ENCODE measurements at places on chromosomes 2 and 18.
A peak's percentile ranks its signal among the peaks of the same experiment; 100 is the strongest.

GRCh38 chr2:236505041-236505440 is 64.6 kb upstream of the ACKR3 start:
- no peaks in the 10 kb centered on the region for H3K36me3 ChIP-seq
- DNase-seq, result no peak
- H3K27ac ChIP-seq, result no peak overlapping the region
- peaks cover 21% of the 10 kb centered on the region for H3K27me3 ChIP-seq
- H3K4me1 ChIP-seq, result peaks cover 10% of the 10 kb centered on the region

GRCh38 chr2:8611700-8612099 is 70.2 kb upstream of the ID2 start:
- H3K36me3 ChIP-seq, result peaks cover 6% of the 10 kb centered on the region
- peaks cover 36% of the 10 kb centered on the region for H3K4me1 ChIP-seq
- DNase-seq, result no peak
- H3K4me3 ChIP-seq, result no peak overlapping the region
- no peak overlapping the region for H3K27ac ChIP-seq

- no peaks in the 10 kb centered on the region for H3K27me3 ChIP-seq
- no peak overlapping the region for H3K4me3 ChIP-seq
Measured at GRCh38 chr2:26712486-26713465, 20.3 kb downstream of the KCNK3 start.

- no peak for DNase-seq
- no peaks in the 10 kb centered on the region for H3K27me3 ChIP-seq
- H3K36me3 ChIP-seq, result no peaks in the 10 kb centered on the region
- H3K4me3 ChIP-seq, result no peak overlapping the region
Measured at GRCh38 chr2:168710754-168711467, 91.5 kb upstream of the NOSTRIN start.

- H3K4me3 ChIP-seq, result no peak overlapping the region
- no peaks in the 10 kb centered on the region for H3K36me3 ChIP-seq
- H3K4me1 ChIP-seq, result no peaks in the 10 kb centered on the region
- DNase-seq, result no peak
Measured at GRCh38 chr2:3487432-3487831, 31.9 kb downstream of the ADI1 start.

DNA sequence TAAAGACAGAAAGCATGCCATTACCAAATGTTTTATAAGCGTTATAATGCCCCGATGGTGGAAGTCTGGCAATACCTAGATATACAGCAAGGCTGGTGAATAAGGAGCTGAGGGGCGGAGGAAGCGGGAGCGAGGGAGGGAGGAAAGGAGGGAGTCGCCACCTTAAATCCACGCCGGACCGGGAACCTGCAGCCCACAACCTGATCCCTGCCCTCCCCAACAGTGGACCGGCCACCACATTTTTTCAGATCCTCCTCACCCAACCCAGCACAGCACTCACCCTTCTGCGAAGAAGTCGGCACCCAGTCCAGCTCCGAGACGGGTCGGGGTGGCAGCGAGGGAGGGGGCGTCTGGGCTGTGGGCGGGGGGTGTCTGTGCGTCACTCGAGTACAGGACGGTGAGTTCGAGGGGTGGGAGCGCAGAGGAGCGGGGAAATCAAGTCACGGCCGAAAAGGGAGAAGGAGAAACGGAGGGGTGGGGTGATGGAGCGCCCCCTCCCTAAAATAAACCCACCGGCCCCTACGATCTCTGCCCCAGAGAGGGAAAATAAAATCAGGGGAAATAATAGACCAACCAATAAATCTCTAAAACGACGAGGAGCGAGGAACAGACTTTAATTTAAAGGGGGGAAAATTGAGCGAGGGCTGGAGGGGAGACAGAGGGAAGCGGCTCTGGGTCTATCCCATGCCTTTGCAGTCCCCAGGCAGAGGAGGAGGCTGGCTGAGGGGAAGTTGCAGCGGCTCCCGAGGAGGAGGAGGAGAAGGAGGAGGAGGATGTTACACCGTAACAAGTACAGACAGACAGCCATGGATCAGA is 96.5 kb upstream of the SERTAD2 start:
- no peaks in the 10 kb centered on the region for H3K27me3 ChIP-seq
- H3K36me3 ChIP-seq, result peaks cover 3% of the 10 kb centered on the region
- peak overlapping the region; percentile 89 for H3K27ac ChIP-seq
- DNase-seq, result peak; percentile 41
- peak overlapping the region; percentile 96 for H3K4me3 ChIP-seq

DNA sequence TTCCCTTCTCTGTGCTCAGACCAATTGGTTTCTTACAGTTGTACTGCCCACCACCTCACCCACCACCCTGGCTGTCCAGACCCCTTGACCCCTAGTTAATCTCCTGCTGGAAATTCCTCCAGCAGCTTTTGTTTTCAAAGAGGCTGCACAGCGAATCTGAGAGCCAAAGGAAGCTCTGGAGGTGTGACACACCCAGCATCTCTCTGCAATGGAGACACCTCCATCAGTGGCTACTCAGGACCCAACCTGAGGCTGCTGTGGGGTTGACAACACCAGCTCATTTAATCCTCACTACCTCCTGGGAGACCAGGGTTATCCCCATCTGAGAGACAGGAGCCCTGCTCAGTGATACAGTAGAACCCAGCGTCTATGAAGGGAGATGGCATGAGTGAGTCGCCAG is 86.4 kb downstream of the BIN1 start:
- H3K27ac ChIP-seq, result no peak overlapping the region
- H3K36me3 ChIP-seq, result no peaks in the 10 kb centered on the region
- H3K27me3 ChIP-seq, result peaks cover 5% of the 10 kb centered on the region
- DNase-seq, result no peak

- no peak overlapping the region for H3K4me3 ChIP-seq
- no peaks in the 10 kb centered on the region for H3K4me1 ChIP-seq
- H3K27ac ChIP-seq, result no peak overlapping the region
- DNase-seq, result no peak
- peaks cover 1% of the 10 kb centered on the region for H3K36me3 ChIP-seq
- H3K27me3 ChIP-seq, result no peaks in the 10 kb centered on the region
Measured at GRCh38 chr2:67384123-67384822, 12.9 kb upstream of the ETAA1 start.

- peak within 1 kb of the TSS; percentile 90 for H3K4me3 ChIP-seq
- DNase-seq, result peak; percentile 85
- H3K27ac ChIP-seq, result peak within 1 kb of the TSS; percentile 85
- H3K27me3 ChIP-seq, result no peaks in the 10 kb centered on the region
- H3K36me3 ChIP-seq, result peaks cover 4% of the 10 kb centered on the region
Measured at GRCh38 chr2:159904127-159904958, 106.3 kb upstream of the CD302 start.

DNA sequence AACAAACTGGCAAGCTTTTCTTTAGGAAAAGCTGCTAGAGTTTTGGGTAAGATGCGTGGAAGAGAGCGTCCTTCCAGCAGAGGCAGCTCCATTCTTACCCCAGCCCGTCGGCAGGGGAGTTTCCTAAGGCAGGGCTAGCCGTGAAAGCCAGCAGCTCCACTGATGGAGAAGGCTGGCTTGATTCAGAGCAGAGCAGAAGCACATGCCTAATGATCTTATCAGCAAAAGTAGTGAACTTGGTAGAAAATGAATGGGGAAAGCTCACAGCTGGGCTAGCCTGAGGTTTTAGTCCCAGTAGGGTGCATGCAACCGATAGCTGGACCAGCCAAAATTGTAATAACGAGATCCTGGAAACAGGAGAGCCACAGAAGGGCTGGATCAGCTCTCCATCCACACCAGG is 20.8 kb downstream of the LAMA1 start:
- H3K27ac ChIP-seq, result no peak overlapping the region
- no peak for DNase-seq
- peaks cover 2% of the 10 kb centered on the region for H3K27me3 ChIP-seq
- no peak overlapping the region for H3K4me3 ChIP-seq

DNA sequence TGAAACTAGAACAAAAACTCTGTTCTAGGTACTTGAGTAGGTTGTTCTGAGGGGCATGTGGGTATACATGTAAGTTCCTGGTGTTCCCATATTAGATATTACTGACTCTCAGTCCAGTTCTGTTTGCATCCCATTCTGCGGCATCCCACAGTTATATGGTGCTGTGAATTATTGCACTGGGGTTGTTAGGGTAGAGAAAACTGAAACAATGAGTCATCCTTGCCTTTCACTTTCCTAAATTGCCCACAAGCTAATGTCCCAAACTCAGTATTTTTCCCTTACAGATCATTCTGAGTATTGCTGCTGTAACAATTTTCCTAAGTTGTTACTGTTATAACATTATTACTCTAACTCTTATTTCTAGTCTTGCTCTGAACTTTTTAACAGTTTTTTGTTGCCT is 3.0 kb downstream of the WDR75 start:
- H3K27ac ChIP-seq, result no peak overlapping the region
- DNase-seq, result peak; percentile 25
- H3K27me3 ChIP-seq, result no peaks in the 10 kb centered on the region

GRCh38 chr2:122378521-122378920 is 623.1 kb downstream of the TSN start:
- DNase-seq, result no peak
- H3K27me3 ChIP-seq, result no peaks in the 10 kb centered on the region
- no peak overlapping the region for H3K27ac ChIP-seq
- no peaks in the 10 kb centered on the region for H3K4me1 ChIP-seq

DNA sequence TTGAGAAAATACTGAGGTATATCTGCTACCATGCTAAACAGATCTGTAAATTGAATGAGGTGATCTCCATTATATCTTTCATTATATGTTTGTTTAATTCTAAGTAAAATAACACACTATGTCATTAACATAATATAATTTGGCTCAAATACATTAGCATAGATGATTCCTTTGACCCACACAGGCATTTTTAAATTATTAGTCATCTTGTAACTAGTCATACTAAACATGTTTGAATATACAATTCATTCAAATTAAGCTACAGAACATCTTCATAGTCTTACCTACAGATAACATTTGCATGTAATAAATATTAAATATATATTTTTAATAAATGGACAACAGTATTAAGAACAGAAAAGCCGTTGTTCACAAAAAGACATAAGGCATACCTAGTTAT is 52.7 kb upstream of the KYNU start:
- H3K27me3 ChIP-seq, result no peaks in the 10 kb centered on the region
- DNase-seq, result no peak
- no peaks in the 10 kb centered on the region for H3K4me1 ChIP-seq
- no peak overlapping the region for H3K27ac ChIP-seq
- no peak overlapping the region for H3K4me3 ChIP-seq

- DNase-seq, result no peak
- no peaks in the 10 kb centered on the region for H3K4me1 ChIP-seq
- H3K27me3 ChIP-seq, result no peaks in the 10 kb centered on the region
Measured at GRCh38 chr2:240637901-240638345, 12.6 kb downstream of the GPR35 start.

DNA sequence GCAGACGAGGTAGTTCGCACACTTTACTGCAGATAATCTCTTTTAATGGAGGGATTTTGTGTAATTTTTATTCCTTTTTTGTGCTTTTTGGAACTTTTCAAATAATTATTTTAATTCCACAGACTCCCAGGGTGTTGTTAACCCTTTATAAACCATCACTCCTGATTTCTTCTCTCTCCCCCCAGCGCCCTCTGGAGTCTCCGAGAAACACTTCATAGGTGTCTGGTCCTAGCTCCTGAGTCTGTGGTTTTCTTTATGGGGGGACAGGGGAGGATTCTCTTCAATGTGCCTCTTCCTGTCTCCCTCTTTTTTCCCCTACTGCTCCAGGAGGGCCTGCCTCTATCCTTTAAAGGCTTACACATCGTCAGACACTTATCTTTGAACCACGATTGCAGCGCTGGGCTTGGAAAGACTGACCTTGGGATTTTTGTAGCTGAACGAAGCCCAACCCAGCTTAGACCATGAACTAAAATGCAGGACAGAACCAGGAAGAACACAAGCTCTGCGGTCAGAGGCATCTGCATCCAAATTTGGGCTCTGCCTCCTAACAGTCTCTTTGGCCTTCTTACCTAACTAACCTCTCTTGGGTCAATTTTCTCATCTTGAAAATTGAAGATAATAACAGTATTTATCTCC is 7.1 kb upstream of the PKDCC start:
- no peaks in the 10 kb centered on the region for H3K36me3 ChIP-seq
- no peak for DNase-seq
- peaks cover 28% of the 10 kb centered on the region for H3K27me3 ChIP-seq

GRCh38 chr2:42944779-42945415 is 152.5 kb upstream of the HAAO start:
- H3K27me3 ChIP-seq, result no peaks in the 10 kb centered on the region
- H3K27ac ChIP-seq, result no peak overlapping the region
- peaks cover 6% of the 10 kb centered on the region for H3K4me1 ChIP-seq
- H3K4me3 ChIP-seq, result no peak overlapping the region
- DNase-seq, result no peak

DNA sequence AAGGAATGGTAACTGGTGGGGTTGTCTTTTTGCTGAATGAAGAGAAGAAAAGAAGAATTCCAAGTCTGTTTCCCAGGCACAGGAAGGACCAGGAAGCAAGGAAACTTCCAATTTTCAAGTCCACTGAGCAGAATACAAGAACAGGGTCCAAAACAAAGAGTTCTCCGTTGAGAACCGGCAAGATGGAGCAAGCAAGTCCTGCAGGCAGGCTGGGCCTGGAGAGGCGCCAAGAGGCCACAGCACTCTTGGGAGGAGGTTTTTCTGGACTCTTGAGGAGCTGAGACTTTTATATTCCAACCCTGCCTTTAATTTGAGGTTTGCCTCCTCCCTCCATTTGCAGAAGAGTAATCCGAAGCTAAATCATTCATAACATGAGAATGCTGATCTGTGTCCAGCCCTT is 224.5 kb downstream of the IKZF2 start:
- DNase-seq, result no peak
- peaks cover 2% of the 10 kb centered on the region for H3K27me3 ChIP-seq
- no peak overlapping the region for H3K27ac ChIP-seq
- no peak overlapping the region for H3K4me3 ChIP-seq
- peaks cover 12% of the 10 kb centered on the region for H3K4me1 ChIP-seq

- no peaks in the 10 kb centered on the region for H3K27me3 ChIP-seq
- H3K4me3 ChIP-seq, result no peak overlapping the region
- H3K27ac ChIP-seq, result no peak overlapping the region
- DNase-seq, result no peak
- no peaks in the 10 kb centered on the region for H3K36me3 ChIP-seq
Measured at GRCh38 chr2:85503168-85503850, 35.7 kb upstream of the MAT2A start.

- H3K27me3 ChIP-seq, result no peaks in the 10 kb centered on the region
- no peak overlapping the region for H3K27ac ChIP-seq
- no peaks in the 10 kb centered on the region for H3K36me3 ChIP-seq
- H3K4me3 ChIP-seq, result no peak overlapping the region
- no peak for DNase-seq
- no peaks in the 10 kb centered on the region for H3K4me1 ChIP-seq
Measured at GRCh38 chr2:188316342-188316741, 24.7 kb downstream of the GULP1 start.
